Tibial artery (tissue), 4 donors: ENCODE measurements at places on chromosomes 11 and 22.

GRCh38 chr11:8989453-8989852 is 14.3 kb downstream of the NRIP3 start:
- H3K27me3 ChIP-seq: no peaks in the 10 kb centered on the region
- H3K36me3 ChIP-seq: no peaks in the 10 kb centered on the region
- DNase-seq: no peak
- H3K27ac ChIP-seq: no peak overlapping the region
- H3K4me3 ChIP-seq: no peak overlapping the region

DNA sequence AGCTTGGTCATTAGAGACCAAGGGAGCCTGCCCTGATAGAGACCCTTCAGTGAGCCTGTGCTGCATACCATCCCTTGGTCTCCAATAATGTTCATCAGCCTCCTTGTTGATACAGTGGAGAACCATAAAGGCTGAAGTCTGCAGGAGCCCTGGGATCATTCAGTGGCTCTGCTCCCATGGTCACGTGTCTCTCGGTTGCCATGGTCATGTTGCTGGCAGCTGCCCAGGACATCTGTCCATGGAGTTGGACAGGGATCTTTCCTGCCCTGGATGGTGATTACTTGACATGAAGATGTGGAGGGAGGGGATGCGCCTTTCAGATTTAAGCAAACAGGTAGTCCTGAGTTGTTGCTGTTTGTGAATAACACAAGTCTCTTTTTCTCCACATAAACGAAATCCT is 38.2 kb downstream of the CYB5R2 start:
- no peak overlapping the region for H3K4me3 ChIP-seq
- no peak overlapping the region for H3K27ac ChIP-seq
- H3K36me3 ChIP-seq: peaks cover 36% of the 10 kb centered on the region
- peaks cover 3% of the 10 kb centered on the region for H3K4me1 ChIP-seq

DNA sequence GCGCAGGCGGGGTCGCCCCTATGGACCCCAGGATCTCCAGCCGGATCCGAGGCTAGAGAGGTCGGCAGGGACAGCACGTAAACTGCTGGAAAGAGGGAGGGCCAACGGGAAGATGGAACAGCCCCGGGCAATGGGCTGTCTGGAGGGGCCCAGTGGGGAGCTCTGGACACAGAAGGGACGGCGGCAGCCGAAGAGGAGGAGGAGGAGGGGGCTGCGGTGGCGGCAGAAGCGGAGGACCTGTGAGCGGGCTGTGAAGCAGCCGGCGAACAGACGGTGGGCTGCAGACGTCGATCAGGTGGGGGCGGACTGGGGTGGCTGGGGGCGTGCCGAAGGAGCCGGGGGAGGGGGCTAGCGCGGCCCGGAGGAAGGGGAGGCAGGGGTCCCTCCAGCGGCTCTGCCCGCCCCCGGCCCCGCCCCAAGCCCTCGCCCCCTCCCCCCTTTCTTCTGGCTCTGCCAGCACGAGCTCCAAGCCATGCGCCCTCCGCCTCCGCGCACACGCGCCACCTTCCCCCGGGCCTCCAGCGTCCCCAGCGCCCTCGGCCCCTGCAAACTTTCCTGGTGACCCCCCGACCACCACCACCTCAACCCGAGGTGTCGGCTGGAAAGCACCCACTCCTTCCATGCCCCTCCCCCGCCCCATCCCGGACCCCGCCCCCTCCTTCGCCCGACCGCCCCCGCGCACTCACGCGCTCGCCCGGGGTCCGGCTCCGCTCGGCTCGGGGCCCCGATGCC is 432 bp downstream of the TNKS1BP1 start:
- DNase-seq: peak; percentile 81
- H3K36me3 ChIP-seq: peaks cover 44% of the 10 kb centered on the region

DNA sequence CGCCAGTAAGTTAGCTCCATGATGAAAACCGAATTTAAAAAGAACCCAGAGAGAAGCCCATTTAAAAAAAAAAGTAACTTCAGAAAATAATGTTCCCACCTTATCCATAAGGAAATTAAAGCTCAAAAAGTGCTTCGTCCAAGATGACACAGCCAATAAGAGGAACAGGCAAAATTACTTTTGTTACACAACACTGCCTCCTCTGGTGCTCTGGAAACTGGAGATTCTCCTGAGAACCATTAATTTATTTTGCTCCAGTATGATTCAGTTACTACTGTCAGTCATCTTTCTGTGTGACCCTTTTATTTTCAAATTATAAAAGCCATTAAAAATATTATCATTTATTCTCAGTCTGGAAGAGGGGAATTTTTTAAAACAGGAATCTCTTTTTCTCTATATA is 2.0 kb downstream of the IFT27 start:
- no peaks in the 10 kb centered on the region for H3K27me3 ChIP-seq
- H3K27ac ChIP-seq: no peak overlapping the region
- H3K36me3 ChIP-seq: no peaks in the 10 kb centered on the region
- DNase-seq: no peak
- H3K4me1 ChIP-seq: peaks cover 13% of the 10 kb centered on the region
- no peak overlapping the region for H3K4me3 ChIP-seq

- no peak overlapping the region for H3K27ac ChIP-seq
- no peaks in the 10 kb centered on the region for H3K36me3 ChIP-seq
- peaks cover 12% of the 10 kb centered on the region for H3K27me3 ChIP-seq
- H3K4me3 ChIP-seq: no peak overlapping the region
- no peaks in the 10 kb centered on the region for H3K4me1 ChIP-seq
These were observed 7.6 kb upstream of the KCTD17 start for GRCh38 chr22:37043828-37044538.

DNA sequence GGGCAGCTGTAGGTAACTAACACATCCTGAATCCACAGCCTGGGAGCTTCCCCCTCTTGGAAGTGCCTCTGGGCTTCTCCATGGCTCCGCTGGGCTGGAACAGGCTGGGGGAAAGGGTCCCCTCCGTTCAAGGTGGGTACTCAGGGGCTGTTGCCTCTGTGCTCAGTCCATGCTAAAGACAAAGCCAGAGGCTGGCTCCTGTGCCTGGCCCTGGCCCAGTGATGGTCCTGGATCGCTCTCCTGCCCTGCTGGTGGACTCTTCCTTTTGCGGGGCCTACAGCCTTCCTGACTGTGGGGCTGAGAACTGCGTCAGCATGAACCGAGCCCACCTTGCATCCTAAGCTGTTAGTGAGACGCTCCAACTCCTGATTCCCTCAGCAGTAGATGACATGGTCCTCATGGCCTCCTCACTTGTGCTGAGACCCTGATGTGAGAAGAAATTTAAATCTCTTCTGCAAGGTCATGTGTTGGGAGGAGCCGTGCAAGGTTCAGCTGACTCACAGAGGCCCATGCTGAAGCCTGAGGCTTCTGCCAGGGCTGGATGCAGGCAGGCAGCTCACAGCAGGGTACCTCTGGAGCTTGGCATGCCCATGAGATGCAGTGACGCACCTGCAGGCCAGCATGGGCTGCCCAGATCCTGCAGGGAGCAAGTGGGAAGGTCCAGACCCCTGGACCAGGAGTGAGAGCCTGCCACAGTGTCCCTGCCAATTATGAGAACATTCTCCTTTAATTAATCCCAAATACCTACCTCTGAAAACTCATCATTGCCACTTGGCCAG is 1285.5 kb downstream of the TBC1D22A start:
- DNase-seq: no peak
- H3K36me3 ChIP-seq: no peaks in the 10 kb centered on the region
- H3K4me3 ChIP-seq: no peak overlapping the region
- H3K27me3 ChIP-seq: peaks cover 4% of the 10 kb centered on the region

DNA sequence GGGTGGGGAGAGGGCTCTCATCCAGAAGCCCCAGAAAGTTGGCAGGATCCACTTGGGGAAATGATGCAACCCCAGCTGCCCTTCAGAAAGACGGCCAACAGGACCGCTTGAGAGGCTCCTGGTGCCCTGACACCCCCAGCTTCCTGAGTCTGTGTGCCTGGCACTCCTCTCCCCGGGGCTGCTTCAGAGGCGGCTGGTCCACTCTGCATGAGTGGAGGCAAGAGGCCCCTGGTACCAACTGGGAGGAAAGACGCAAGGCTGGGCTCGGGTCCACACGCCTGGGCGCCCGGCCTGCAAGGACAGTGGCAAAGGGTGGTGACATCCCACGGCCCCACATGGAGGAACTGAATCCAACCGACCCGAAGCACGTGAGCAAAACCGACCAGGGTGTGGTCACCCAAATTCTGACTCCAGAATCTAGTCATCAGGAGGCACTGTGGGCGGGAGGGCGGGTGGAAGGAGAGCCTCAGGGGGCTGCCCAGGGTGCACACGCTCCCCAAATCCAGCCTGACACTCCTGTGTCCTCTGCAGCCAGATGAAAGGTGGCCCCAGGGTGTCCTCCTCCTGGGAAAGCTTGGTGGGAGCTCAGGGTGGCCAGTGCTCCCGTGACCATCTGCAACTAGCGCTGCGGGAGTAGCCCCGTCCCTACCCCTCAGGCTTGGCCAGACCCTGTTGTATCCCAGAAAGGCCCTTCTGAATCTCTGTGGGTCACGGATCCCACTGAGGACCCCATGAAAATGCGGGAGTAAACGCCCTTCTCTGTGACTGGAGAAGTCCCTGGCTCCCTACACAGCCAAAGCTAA is 3.7 kb downstream of the RNH1 start:
- peaks cover 52% of the 10 kb centered on the region for H3K4me1 ChIP-seq
- H3K4me3 ChIP-seq: peak overlapping the region; percentile 72
- DNase-seq: peak; percentile 76
- H3K27me3 ChIP-seq: no peaks in the 10 kb centered on the region
- peaks cover 41% of the 10 kb centered on the region for H3K36me3 ChIP-seq

- no peak for DNase-seq
- no peaks in the 10 kb centered on the region for H3K27me3 ChIP-seq
- no peak overlapping the region for H3K4me3 ChIP-seq
- no peaks in the 10 kb centered on the region for H3K4me1 ChIP-seq
- no peak overlapping the region for H3K27ac ChIP-seq
These were observed 48.5 kb downstream of the SVIP start for GRCh38 chr11:22780952-22781593.

DNA sequence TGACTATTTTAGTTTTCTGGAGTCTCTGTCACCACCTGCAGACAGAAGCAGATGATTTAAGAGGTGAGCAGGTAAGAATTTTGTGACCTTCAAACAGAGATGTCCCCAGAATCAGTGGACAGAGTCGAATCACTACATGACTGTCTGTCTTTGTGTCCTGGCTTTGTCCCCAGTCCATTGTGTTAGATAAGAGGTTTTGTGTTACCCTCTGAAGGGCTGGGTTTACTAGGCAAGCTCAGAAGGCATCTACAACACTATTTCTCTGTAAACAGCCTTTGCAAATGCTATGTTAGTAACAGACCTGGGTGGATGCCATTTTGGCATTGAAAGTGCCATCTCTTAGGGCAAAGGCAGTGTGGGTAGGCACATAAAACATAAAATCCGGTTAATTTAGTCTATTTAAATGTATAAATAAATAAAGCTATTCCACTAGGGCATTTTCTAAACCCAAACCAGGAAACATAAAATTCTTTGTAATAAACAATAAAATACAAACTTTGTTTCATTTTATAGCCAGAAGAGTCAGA is 40.3 kb upstream of the CADM1 start:
- no peak for DNase-seq
- H3K27ac ChIP-seq: no peak overlapping the region
- H3K4me3 ChIP-seq: no peak overlapping the region
- no peaks in the 10 kb centered on the region for H3K36me3 ChIP-seq
- no peaks in the 10 kb centered on the region for H3K27me3 ChIP-seq

DNA sequence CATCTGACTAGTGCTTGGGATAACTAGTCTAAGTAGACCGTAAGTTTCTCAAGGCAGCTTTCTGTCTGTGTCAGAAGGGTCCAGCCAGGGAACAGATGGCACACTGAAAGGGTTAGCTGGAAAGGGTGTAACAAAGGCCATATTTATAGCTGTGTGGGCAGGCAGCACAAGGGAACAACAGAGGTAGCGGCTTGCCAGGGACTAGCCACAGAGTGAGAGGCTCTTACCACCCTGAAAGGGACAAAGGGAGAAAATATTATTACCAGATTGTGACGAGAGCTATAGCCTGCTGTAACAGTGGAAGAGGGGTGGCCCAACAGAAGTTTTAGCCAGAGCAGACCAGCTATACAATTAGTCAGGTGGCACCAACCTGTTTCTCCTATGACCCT is 129.4 kb downstream of the CCDC34 start:
- peaks cover 8% of the 10 kb centered on the region for H3K4me1 ChIP-seq
- no peak for DNase-seq
- H3K4me3 ChIP-seq: no peak overlapping the region
- H3K27ac ChIP-seq: no peak overlapping the region

DNA sequence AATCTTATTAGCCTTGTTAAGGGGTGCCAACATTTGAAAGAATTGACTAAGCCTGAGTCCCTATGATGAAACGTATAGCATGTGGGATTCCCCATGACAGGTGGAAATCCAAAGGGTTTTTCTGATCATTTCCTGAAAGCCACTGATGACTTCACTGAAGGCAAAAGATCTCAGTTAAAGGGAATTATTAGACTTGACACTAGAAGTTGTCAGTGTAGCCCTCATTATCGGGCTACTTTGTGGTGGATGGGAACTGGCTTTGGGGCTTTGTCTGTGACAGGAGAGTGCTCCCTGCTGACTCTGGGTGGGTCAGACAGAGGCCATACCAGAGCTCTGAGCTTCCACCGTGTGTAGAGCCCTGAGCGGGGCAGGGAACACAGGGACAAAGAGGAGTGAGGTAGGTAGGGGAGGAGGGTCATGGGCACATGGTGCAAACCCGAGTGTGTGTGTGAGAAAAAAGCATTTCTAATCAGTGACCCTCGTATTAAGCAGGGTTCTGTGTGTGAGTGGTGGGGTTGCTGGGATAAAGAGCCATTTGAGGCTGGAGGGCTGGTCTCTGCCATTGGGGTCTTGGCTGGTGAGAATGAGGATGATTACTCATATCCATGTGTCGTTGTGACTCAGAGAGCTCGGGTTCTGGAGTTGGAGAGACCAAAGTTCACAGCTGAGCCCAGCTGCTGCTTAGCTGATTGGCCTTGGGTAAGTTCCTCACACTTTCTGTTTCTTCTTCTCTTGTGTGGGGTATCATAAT is 101.1 kb downstream of the GRIK4 start:
- no peak overlapping the region for H3K4me3 ChIP-seq
- H3K27ac ChIP-seq: no peak overlapping the region
- DNase-seq: no peak
- H3K36me3 ChIP-seq: no peaks in the 10 kb centered on the region

GRCh38 chr11:45217991-45218390 is 68.2 kb downstream of the SYT13 start:
- H3K4me3 ChIP-seq: no peak overlapping the region
- peaks cover 23% of the 10 kb centered on the region for H3K36me3 ChIP-seq
- H3K27ac ChIP-seq: no peak overlapping the region
- H3K4me1 ChIP-seq: no peaks in the 10 kb centered on the region
- DNase-seq: no peak

- no peak overlapping the region for H3K4me3 ChIP-seq
- H3K27ac ChIP-seq: no peak overlapping the region
- DNase-seq: no peak
These were observed 47.4 kb downstream of the CHST1 start for GRCh38 chr11:45617871-45618601.
